Mesenteric fat pad (tissue), 1 donor: ENCODE measurements at places on chromosomes 6 and 20. TPM values are rescaled to one million over a fixed set of nuclear protein-coding genes. Genes with fewer than 3 reads are reported as not detected.

Gene SMOC2
- total RNA-seq: 46.3 TPM

Gene KCNB1
- total RNA-seq: 43.0 TPM

Gene TSHZ2
- 60.5 TPM for total RNA-seq

Gene ECI2
- total RNA-seq: 54.1 TPM

Gene MROH8
- 6.9 TPM for total RNA-seq

DNA sequence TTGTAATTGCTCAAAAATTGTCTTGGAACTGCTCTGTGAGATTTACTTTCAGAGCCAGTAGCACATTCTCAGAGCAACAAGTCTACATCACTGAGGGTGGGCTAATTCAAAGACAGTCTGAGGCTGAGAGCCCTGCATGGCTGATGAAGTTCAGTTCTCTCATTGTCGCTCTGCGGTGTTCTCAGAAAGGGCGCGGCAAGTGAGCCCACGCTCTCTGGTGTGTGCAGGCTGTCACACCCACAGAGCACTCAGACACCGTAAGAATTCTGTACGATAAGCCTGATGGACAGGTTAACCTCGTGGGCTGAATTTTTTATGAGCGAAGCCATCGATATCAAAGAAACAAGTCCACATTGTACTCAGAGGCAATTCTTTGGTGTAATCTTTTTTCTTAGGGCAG is 557.8 kb downstream of the HACE1 start:
- no peak for DNase-seq

DNA sequence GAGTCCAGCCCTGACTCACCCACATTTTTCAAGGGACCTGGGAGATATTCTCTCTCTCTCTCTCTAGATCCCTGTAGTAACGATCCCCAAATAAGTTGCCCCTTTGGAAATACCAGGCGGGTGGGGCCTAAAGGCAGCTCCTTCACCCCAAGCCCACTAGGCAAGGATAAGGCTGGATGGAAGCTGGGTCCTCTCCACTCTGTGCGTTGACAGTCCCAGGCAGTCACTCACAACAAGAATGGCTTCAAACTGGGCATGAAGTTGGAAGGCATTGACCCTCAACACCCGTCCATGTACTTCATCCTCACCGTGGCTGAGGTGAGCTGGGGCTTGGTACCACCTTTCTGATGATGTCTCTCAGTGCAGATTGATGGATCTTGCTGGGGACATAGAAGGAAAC is 21.6 kb downstream of the L3MBTL1 start:
- peak; percentile 53 for DNase-seq

DNA sequence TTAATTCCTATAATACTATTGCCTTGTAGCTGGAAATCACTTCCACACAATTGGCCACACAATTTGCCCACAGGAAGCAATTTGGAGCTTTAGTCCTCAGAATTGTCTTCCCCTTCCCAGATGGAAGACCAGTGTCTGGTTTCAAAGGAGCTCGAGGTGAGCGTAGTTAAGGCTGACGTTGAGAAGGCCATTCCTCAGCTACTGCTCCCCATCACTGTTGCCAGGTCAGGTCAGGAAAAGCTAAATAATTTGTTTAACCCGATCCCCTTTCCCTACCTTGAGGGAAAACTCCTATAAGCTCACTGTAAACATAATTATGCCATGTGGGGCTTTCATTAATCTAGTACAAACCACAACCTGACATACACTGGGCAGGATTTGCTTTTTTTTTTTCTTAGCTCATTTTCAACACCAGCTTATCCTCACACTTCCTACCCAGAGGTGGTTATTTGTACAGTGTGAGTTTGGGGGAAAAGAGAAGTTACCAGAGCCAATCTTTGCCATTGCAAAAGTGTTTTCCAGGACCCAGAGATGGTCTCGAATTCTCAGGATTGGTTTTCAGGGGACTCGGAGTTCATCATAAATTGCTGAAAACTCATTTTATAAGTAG is 242.7 kb downstream of the CLIC5 start:
- DNase-seq: no peak

DNA sequence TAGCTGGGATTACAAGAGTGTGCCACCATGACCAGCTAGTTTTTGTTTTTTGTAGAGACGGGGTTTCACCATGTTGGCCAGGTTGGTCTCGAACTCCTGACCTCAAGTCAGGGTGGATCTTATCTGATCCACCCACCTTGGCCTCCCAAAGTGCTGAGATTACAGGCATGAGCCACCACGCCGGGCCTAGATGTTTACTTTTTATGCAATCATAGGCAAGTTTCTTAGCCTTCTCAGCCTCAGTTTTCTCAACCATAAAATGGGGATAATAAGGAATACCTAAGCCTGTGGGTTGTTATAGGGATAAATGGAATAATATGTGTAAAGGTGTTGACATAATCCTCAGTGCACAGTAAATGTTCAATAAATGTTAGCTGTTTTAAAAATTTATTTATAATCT is 9.8 kb downstream of the SPATS1 start:
- DNase-seq: no peak

DNA sequence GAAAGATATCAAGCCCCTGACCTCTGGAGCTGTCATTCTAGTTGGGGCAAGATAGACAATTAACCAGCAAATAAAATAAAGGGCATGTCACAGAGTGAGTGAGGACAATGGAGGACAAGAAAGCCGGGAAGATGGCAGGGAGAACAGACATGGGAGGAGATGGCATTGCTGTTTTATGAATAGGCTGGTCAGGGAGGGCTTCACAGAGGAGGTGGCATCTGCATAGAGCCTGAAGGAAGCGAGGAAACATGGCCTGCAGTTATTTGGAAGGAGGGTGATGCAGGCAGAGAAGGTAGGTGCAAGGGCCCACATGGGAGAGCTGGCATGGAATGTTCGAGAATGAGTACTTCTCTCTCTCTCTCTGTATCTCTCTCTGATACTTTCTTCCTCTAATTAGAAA is 63.7 kb downstream of the EFCAB8 start:
- peak; percentile 22 for DNase-seq

- DNase-seq: no peak
These were observed 100.6 kb upstream of the HIVEP1 start for GRCh38 chr6:11911538-11911937.

DNA sequence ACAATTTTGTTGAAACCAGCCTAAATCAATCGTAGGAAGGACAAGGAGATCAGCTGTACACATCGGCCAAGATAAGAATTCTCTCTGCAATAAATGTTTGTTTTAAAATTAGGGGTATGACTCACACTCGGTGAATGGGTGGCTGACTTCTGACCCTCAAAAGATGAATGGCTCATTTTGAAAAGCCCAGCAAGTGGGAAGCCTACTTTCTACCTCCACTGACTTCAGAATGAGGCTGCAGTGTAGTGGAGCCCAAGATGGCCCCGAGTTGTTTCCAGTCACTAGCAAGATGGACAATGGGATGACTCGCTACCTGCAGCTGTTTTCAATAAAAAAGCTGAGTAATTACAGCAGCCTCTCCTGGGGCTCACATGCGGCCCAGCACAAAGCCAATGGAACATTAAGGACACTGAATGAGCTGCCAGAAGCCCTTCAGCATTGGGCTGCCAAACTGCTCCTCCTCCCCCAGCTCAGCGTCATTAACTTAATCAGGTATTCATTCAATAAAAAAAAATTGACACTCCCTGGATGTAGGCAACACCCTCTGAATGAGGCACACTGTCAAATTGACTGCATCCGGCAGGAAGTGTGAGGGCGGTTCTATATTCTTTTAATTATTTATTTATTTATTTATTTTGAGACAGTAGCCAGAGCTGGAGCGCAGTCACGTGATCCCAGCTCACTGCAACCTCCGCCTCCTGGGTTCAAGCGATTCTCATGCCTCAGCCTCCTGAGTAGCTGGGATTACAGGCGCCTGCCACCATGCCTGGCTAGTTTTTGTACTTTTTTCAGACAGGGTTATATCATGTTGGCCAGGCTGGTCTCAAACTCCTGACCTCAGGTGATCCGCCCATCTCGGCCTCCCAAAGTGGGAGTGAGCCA is 107.3 kb downstream of the GMPR start:
- no peak for DNase-seq

DNA sequence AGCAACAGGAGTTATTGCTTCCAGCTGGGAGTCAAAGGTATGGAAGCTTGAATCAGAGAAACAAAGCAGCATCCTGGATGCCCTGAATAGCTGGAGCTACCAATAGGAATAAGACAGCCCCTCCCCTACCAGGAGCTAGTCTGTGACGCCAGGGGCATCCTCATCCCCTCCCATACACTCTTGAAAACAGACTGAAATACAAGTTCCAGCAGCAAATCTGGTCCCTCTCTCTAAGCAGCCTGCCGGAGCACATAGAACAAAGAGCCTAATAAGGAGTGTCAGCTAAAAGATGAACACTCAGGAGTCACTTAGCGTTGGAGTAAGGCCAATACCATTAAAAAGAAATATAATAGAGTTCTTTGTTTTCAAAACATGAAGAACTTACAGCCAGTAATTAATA is 25.6 kb downstream of the FILIP1 start:
- no peak for DNase-seq

DNA sequence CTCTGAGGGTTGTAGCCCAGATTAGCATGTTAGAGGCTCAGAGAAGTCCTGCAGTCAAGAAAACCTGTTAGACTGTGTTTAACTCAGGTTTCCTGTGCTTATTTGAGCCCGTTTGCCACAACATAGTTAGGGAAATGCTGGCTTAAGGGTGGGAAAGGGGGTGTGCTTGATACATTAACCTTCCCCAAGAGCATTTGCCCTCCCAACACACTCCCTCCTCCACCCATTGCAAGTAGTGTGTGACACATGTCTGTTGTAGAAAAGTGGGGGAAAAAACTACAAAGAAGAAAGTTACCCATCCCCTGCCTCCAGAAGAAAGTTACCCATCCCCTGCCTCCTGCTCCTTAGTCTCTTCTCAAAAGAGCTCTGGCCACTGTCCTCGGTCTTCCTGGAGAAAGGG is 36.8 kb upstream of the MRPS18A start:
- no peak for DNase-seq

DNA sequence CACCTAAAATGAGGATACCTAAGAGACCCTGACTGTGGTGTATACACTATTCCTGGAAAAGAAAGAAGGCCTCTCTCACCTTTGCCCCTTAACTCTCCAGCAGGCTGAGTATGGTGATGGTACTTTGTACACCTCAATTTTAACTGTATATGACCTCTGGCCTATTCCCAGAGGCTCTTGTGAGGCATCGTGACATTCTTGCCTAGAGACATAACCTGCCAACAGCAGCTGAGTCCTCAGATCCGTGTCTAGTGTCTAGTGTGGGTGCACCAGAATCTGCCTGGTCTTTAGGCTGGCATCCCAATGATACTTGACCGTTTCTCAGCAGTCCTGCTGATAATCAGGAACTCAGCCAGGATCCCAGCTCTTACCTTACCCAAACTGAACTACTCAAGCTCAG is 20.0 kb downstream of the TP53INP2 start:
- DNase-seq: no peak

DNA sequence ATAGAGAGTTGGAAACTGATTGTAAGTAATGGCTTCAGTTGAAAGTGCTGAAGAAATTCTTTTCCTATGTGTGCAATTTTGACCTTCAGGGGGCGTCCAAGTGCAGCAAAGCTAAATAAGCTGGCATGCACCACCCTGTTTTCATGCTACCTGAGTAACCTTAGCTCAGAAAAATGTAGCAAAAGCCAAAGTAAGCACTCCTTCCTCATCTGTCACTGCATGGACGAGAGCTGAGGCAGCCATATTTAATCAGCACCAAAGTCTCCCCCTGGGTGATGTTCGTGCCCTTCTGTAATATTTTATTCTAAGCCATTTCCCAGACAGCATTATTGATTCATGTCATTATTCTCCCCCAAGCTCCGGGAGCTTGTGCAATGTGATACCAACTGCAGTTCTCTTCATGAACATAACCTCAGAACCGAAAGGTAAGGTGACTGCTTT is 123.1 kb downstream of the RPS12 start:
- DNase-seq: no peak

- DNase-seq: no peak
These were observed 568 bp downstream of the PREP start for GRCh38 chr6:105402090-105402938.

DNA sequence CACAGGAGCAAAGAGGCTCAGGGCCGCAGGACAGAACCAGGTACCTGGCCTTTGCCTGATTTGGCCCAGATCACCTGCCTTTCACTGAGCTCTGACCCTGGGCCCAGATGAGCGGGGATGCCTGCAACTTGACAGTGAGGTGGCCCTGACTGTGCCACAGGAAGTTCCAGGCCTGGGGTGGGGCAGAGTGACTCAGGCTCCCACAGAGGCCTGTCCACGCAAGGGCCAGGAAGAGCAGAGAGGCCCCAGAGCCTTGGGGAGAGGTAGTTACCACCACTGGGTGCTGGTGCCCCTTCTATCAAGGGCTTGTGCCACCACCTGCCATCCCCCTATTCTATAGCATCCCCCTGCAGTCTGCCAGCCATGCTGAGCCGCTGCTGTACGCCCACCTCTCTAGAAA is 4.1 kb upstream of the NOL4L start:
- no peak for DNase-seq

DNA sequence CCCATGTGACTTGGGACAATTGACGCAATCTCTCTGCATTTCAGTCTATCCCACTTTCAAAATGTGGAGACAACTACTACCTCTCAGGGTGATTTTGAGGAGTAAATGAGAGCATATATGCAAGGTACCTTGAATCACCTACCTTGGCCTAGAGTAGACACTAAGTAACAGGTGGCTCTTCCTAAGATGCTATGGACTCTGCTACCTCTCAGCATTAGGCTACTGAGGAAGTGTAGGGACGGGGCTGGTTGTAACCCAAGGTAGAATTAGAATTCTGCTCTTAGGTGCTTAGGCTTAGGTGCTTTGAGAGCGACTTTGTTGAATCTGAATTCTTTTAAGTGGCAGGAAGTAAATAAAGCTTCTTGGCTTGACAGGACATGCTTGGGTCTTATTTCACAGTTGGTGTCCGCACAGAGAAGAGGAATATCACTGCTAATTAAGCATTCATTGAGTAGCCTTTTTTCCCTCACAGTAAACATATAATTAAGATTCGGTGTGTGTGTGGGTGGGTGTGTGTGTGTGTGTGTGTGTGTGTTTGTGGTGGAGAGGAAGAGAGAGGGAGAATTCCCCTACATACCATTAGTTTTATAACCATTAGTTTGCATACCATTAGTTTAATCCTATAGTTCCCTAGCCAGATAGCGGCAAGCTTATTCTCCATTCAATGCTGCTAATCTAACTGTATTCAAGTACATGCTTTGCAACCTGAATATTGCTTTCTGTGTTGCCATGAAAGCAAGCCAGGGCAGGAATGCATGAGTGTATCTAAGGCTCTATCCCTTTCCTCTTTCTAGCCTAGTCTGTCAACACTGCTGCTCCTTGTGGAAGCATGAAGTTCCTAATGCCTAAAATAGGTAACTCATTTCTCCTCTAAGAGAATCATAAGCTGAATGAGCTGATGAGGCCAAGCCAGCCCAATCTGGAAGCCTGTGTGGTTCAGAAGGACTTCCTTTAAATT is 112.5 kb downstream of the IPCEF1 start:
- no peak for DNase-seq
